PC-9 (cell line): ENCODE measurements at places on chromosomes 16 and 17. TPM values are rescaled to one million over a fixed set of nuclear protein-coding genes. Genes with fewer than 3 reads are reported as not detected.

CPHXL2 gene
- total RNA-seq = not detected in 2 replicates

C16orf74 gene
- total RNA-seq = 44.3 and 51.6 TPM in 2 replicates

IRX6 gene
- total RNA-seq = not detected in 2 replicates

CCL1 gene
- not detected in 2 replicates for total RNA-seq

GAA gene
- 86.9 and 126 TPM in 2 replicates for total RNA-seq

RHBDL3 gene
- total RNA-seq = 0.25 TPM in 1 of 2 replicates, not detected in the other

KCNAB3 gene
- total RNA-seq = 9.5 and 13.8 TPM in 2 replicates

KRTAP4-16 gene
- not detected in 2 replicates for total RNA-seq

KRT222 gene
- total RNA-seq = not detected in 2 replicates

ZNF469 gene
- 9.8 and 16.1 TPM in 2 replicates for total RNA-seq

ZNF287 gene
- total RNA-seq = 4.3 and 4.5 TPM in 2 replicates

RPAIN gene
- total RNA-seq = 56.3 and 70.2 TPM in 2 replicates
